NCI-H345 (cell line): ENCODE measurements at places on chromosomes 12 and 14.

GRCh38 chr14:93049867-93050331 lies 65.8 kb downstream of the ITPK1 start:
- DNase-seq = no peak

DNA sequence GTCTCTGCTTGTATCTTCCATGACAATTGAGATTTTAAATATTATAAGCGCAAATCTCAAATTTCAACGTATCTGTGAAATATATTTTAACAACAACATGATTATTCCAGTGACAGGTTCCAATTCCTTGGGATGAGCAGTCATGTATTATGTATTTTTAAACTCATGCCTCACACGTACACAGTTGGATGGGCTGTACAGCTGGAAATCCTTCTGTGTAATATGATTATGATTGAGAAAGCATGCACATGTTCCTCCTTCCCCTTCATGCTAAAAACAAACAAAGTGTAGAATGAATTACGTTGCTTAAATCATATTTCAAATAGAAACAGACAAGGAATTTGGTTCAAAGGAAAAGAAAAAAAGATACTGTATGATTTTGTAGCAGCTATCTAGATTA lies 428.3 kb downstream of the TMTC2 start:
- no peak for DNase-seq

DNA sequence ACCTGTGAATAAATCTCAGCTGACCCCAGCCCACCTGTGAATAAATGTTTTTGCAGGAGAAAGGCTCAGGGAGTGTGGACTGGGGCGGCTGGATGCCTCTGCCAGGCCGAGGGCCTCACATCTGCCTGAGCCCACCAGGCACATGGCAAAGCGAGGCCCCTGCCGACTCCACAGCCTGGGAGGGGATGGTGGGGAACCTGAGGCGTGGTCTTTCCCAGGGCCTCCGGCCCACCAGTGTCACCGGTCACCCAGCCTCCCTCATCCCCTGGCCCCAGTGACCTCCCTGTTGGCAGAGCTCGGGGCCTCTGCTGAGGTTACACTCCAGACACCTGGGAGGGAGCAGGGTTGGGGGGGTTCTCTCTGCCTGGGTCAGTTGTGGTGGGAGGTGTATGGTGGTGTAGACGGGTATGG lies 8.2 kb downstream of the NOC4L start:
- no peak for DNase-seq

DNA sequence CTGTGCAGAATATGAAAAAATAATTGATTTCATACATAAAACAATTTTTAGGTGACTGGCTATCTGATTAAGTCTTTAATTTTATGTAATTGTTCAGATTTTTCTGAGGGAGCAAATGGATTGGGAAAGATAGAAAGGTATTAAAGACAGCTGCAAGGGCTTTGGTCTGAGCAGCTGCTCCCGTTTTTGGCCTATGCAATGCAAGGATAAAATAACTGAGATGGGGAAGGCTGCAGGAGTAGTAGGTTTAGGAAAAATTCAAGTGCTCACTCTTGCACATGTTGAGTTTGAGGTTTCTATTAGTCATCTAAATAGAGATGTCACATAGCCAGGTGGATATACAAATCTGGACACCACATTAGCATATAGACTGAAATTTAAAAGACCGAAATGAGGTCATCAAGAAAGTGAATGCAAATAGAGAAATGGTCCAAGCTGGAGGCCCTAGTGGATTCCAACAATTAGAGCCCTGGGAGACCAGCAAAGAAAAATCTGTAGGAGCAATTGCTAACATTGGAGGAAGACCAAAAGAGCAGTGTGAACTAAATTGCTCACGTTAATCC lies 144.0 kb downstream of the PPFIA2 start:
- DNase-seq = no peak

DNA sequence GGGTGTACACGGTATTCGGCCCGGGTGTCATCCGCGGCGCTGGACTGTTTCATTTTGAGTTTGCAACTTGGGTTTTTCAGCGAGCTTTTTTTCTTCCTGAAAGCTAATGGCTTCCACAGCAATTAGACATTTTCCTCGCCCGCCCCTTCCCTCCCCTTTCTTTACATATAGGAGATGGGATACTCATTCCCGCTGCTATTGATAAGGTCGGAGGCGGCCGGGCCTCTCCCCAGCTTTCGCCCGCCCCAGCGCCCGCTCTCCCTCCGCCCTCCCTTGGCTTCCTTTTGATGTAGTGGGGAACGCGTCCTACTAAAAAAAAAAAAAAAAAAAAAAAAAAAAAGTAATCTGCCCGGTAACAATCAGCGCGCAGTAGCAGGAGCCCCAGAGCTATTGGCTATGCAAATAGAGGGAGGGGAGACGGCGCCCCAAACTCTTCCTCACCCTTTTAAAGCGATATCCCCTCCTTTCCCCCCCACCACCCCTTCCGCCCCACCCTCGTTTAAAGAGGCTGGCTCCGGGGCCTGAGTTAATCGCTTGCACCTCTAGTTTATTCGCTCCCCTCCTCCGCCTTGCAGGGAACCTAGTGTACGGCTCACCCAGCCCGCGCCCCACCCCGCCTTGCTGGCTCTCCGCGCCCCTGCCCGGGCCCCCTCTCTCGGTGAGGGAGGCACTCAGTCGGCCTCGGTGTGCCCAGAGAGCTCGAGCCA lies 1.7 kb upstream of the CCND2 start:
- DNase-seq = no peak

- DNase-seq = no peak
These were observed 34.4 kb downstream of the BMAL2 start for GRCh38 chr12:27367078-27367477.

DNA sequence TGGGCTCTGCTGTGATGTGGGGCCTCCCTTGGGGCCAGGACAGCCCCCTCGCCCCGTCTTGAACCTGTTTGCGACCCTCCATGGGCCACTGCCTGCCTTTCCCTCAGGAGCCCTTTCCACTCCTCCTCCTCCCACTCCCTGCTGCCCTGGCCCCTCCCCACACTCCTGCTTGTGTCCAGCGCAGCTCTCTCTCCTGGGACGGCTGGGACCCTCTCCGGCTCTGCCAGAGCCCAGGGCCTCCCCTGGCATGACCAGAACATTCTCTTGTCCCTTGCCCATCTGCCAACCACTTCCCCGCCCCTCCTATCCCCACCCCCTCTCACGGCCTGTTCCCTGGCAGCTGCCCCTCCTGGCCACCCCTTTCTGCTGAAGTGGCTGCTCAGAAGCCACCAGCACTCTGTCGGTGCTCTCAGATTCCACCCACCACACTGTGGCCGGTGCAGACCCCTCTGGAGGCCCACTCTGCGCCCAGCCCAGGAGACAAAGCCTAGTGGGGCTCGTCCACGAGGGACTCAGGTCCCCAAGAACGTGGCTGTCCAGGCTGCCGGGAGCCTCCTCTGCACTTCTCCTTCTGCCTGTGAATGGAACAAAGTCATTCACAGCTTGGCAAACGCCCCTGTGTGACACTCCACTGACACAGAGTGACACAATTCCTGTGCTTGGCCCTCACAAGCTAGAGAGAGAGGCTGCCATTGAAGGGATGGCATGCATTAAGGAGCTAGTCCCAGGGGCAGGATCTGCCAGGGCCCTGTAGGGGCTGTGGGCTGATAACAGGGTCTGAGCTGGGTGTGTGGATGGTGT lies 1.4 kb downstream of the ASPG start:
- DNase-seq = no peak

DNA sequence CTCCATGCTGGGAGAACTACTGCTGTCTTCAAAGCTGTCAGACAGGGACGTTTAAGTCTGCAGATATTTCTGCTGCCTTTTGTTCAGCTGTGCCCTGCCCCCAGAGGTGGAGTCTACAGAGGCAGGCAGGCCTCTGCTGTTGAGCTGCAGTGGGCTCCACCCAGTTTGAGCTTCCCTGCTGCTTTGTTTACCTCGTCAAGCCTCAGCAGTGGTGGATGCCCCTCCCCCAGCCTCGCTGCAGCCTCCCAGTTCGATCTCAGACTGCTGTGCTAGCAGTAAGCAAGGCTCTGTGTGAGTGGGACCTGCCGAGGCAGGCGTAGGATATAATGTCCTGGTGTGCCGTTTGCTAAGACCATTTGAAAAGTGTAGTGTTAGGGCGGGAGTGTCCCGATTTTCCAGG lies 31.4 kb upstream of the RFX4 start:
- DNase-seq = no peak

GRCh38 chr14:56297449-56297848 lies 179.2 kb downstream of the PELI2 start:
- DNase-seq = no peak

GRCh38 chr12:126648074-126648473 lies 1582.8 kb downstream of the AACS start:
- DNase-seq = no peak

GRCh38 chr14:48568688-48569087 lies 893.3 kb upstream of the MDGA2 start:
- DNase-seq = no peak

DNA sequence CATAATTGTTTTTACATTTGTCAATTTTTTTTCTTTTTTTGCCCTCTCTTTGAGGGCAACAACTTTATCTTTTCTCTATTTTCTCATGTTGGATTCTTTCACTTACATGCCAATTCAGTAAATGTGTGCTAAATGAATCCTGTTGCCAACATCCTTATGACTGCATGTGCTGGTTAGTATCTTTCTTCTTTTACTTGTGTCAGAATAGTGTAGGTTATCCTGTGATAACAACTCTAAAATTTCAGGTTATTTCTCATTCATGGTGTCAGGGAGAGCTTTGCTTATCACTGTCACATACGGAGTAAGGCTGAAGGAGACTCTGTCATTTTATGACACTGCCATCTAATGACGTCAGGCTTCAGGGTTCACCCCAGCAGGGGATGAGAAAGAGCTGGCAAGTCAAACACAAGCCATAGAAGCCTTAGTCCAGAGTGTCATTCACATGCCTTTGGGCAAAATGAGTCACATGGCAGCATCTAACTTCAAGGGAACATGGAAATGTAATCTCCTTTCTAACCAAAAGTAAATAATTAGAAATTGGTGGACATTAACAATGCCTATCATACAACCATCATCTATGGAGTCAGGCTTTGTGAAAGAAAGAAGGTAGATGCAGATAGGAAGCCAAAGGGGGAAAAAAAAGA lies 242.5 kb upstream of the ATP2B1 start:
- DNase-seq = no peak

GRCh38 chr14:23307687-23308644 lies 1.3 kb downstream of the BCL2L2 start:
- DNase-seq = no peak
